ENCODE measurements at places on chromosomes 5 and 9.

DNA sequence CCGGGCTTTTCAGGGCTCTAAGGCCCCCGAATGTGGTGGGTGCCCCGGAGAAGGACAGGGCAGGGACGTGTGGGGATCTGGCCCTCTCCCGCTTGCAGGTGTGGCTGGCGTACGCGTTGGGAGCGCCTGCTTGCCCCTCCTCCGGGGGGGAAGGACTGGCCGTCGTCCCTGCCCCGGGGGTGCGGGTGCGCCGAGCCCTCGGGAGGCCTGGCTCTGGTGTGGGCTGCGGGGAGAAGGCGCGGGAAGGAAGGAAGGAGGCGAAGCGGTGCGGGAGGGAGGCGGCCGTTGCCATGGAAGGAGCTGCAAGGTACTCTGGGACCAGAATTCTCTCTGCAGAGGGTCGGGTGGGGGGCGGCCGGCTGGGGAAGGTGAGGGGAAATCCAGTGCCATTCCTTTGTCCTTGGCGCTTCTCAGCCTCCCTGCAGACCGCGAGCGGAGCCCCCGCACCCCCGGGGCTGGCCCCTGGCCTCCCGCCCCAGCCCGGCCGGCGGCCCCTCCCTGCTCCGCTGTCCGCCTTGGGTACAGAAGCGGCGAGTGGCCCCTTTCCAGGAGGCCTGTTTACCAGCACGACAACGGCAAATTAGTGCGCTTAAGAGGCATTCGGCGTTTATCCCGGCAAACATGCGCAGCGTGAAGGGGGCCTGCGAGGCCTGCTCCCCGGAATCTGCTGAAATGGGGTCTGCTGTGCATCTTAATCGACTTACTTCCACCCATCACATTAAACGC lies 67.1 kb upstream of the UNC5A start:
- no peak for DNase-seq

DNA sequence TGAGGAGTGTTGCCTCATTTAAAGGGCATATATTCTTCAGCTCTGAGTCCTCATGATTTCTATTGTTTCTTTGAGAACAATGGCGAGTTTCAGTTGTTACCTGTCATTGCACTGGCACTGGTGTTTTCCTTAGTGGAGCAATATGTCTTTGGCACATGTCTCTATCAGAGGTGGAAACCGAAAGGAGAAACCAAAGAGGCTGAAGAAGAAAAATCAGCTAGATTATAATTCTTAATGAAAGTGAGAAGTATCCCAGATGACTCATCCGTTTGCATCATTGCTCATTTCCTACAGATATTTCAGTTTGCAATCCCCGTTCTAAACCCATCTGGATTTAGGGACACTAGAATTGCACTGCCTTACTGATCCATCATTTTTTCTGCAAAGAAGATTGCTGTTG lies 324.6 kb downstream of the TMEM232 start:
- no peak for DNase-seq

GRCh38 chr9:70479880-70480291 lies 65.4 kb upstream of the KLF9 start:
- peak; percentile 54 for DNase-seq

GRCh38 chr9:77647267-77648233 lies 572 bp downstream of the GNA14 start:
- DNase-seq: peak; percentile 51

DNA sequence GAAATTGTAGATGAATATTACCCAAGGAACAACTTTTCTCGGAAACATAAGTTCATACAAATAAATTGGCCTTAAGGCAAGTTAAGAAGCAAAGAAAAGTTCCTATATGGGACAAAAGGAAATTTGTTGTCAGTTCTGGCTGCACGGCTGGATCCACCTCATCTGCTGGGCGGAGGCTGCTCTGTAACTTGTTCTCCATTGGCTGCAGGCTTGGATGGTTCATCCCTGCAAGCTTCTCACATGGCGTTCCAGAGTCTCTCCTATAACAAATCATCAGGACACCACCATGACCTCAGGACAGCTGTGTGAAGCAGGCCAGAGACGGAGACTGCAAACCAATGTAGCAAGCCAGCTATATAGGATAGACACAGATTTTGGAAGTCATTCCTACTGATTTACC lies 81.4 kb upstream of the DAB2 start:
- no peak for DNase-seq

DNA sequence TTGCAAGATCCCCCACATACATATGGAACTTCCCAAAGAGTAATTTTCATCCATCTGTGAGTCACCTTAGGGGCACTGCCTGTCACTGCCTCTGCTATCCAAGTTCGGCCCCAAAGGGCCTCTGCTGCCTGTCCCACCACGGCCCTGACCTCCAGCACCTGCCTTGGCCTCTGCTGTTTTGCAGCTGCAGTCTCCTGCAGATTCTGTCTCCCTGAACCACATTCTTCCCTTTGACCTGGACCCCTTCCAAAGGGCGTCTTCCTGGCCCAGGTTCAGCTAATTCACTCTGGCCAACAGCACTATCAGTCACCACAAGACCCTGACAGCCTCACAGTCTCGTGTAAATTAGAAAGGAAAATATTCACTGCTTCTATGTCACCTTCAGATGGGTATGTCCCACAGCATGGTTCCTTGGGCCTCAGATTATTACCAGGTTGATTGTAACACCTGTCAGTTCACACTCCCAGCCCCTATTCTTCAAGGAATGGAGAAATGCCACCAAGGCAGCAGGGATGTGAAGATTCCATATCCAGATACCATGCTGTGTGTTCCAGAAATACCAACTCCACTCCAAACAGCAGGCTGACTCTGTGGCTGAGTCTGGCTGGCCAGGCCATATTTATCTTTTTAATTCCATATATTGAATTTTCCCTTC lies 479.3 kb downstream of the ARHGEF28 start:
- DNase-seq: no peak

DNA sequence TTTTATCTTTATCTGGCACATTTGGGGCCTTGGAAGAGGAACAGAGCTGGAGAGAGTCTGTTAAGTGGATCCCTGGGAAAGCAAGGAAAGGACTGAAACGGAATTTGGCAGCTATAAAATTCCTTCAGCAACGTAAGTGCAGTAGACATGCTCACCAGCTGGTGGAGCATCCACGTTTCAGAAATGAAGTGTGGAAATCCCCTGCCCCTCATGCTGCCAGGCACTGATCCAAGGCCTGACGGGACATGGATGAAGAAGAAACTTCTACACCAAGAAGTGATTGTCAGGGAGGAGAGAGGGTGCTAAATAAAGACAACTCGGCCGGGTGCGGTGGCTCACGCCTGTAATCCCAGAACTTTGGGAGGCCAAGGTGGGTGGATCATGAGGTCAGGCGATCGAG lies 209.3 kb downstream of the ROR2 start:
- DNase-seq: no peak

- no peak for DNase-seq
Observed at GRCh38 chr9:36392489-36392888, 7.6 kb downstream of the RNF38 start.

GRCh38 chr5:637581-638450 lies 25.7 kb downstream of the CEP72 start:
- no peak for DNase-seq

DNA sequence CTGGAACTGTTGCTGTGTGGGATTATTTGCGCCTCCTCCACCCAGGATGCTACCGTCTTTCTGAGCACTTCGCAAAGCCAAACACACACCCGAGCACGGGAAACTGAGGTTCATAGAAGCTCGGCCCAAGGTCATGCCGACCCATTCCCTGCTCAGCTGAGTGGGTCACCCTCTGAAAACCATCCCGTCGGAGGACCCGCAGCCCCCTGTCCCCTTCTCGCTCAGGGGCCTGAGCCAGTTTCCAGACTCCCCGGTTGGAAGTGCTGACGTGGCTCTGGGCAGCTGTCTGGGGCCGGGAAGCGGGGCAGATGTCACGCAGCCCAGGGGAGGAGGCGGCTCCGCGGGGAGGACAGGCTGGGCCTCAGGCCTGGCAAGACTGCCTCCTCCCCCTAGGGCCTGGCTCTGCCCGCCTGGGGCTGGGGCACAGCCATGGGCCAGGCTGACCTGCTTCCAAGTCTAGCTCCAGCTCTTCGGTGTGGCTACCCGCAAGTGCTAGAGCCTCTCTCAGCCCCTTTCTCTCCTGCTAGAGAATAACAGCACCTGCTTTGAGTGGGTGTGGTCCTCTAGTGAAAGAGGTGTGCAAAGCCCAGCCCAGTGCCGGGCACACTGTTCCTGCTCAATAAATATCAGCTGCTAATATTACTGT lies 9.9 kb upstream of the CXXC5 start:
- peak; percentile 69 for DNase-seq

DNA sequence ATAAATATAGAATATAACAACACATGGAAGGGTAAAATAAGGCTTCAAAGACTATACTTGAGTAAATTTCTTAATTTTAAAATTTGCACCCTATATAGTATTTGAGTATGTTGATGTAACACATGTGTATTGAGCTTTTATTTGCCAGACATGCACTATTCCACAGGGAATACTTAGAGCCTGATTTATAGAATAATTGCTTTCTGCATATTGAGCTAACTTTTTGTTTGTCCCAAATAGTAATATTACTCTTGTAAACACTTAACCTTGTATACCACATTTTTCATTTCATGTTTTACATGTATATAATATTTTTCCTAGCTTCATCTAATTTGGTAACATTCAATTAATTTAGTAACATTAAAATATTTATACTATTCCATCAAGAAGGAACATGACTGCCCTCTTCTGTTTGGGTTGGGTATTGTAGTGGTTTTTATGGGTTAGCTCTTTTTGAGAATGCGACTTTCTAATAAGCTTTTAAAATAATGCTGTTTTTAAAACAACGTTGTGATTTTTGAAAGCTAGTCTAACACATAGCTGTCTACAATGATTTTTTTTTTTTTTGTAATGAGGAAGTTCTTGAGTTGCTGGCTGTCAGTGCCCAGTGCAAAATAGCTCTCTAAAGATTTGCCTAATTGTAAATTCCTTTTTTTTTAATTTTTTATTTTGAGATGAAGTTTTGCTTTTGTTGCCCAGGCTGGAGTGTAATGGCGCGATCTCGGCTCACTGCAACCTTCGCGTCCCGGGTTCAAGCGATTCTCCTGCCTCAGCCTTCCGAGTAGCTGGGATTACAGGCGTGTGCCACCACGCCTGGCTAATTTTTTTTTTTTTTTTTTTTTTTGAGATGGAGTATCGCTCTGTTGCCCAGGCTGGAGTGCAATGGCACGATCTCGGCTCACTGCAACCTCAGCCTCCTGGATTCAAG lies 4.8 kb downstream of the SUB1 start:
- no peak for DNase-seq

DNA sequence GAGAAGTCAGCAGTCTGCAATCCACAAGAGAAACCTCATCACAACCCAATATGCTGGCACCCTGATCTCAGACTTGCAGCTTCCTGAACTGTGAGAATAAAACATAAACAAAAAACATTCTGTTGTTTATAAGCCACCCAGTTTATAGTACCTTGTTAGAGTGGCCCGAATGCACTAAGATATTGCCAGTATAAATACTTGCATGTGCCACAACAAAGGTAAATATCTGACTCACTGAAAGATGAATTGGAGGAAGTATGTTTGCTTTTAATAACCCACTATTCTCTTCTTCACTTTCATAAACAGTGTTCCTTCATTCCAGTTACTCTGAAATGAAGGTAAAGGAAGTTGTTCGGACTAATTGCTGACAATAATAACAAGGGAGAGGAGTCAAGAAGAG lies 1163.4 kb upstream of the CDH6 start:
- no peak for DNase-seq

DNA sequence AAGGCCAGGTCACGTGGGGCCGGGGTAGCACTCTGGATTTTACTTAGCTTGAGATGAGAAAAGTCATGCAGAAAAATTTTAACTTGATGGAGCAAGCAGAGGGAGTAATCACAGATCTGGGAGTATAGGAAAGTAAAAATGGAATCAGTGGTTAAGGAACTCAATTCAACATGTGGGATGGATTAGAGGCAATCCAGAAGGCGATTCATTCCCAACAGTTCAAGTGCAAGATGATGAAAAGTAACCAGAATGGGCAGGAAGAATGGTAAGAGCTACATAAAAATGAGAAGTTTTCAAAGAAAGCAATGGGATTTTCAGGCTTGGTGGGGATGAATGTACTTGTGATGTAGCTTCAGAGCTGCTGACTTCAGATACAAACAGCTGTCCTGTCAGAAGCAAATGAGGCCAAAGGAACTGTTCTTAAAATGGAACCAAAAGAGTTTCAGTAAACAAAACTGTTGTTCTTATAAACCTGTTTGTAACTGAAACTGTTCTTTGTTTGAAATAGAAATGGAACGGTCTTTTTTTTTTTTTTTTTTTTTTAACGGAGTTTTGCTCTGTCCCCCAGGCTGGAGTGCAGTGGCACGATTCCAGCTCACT lies 5.6 kb upstream of the SEC24A start:
- DNase-seq: no peak

GRCh38 chr9:114880291-114880745 lies 50.1 kb downstream of the TNFSF8 start:
- no peak for DNase-seq

GRCh38 chr5:438481-438981 lies 4.4 kb upstream of the EXOC3 start:
- no peak for DNase-seq

GRCh38 chr9:26325444-26325829 lies 567.2 kb downstream of the CAAP1 start:
- no peak for DNase-seq

GRCh38 chr5:108233617-108234155 lies 148.2 kb downstream of the FBXL17 start:
- DNase-seq: peak; percentile 23

- DNase-seq: no peak
Observed at GRCh38 chr5:6107675-6108539, 270.4 kb downstream of the MED10 start.

DNA sequence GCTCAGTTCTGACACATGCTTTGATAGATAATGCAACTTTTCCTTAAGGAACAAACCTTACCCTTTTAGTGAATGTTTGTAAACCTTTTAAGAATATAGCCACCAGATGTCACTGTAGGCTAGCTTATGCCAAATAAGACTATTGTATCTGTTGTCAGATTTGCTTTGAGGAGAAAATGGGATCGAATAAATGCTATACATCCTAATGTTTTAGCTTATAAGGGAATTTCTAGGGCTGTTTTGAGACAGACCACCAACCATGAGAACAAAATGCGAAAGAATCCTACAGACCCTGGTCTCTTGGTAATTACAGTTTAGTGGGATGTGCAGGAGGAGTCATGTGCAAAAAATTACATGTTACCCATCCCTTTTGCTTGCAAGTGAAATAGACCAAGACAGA lies 127.6 kb upstream of the NMUR2 start:
- no peak for DNase-seq

GRCh38 chr5:173501271-173501670 lies 115.2 kb downstream of the BOD1 start:
- DNase-seq: no peak

DNA sequence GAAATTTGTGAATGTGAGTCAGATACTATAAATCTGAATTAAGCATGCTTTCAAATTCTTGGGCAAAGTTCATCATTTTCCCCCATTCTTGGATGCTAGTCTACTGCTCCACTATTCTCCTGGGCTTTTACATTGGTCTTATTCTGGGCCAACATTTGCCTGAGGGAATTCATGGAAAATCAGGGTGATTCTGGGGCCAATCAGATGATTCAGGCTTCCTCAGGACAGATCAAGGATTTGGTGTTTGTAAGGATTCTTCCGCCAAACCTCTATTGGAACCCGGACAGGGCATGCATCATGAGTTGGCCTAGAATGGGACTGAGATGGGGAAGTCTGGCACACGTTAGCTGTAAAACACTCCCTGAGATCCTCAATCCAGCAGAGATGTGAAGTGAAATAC lies 113.8 kb downstream of the MEF2C start:
- DNase-seq: no peak
